ENCODE measurements at places on chromosomes 16 and 17. TPM values are rescaled to one million over a fixed set of nuclear protein-coding genes. Genes with fewer than 3 reads are reported as not detected.
A peak's percentile ranks its signal among the peaks of the same experiment; 100 is the strongest.

- DNase-seq: no peak
These were observed 41.5 kb downstream of the USP22 start for GRCh38 chr17:21001111-21001812.

- DNase-seq: no peak
These were observed 16.2 kb downstream of the DLG4 start for GRCh38 chr17:7203391-7203790.

KRTAP1-1 gene
- total RNA-seq: 2.4 TPM

CCDC92B gene
- total RNA-seq: not detected

SLC5A2 gene
- not detected for total RNA-seq

- no peak for DNase-seq
These were observed 369.0 kb upstream of the EEF2KMT start for GRCh38 chr16:5466551-5466950.

DNA sequence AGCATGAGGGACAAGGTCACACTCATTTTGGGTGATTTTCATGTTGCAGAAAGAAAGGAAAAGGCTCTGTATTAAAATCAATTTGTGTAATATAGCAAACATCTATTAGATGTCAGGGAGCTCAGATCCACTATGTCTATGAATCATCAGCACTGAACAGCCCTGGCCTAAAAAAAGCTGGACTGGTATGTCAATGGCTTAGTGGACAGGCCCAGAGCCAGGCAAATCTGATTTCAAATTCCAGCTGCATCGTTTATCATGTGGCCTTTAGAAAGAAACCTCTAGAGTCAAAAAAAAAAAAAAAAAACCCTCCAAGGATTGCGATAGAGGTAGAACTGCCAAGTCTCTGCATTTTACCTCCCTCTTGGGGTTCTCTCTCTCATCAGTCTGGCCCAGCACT is 5.4 kb downstream of the GAS7 start:
- DNase-seq: no peak

DNA sequence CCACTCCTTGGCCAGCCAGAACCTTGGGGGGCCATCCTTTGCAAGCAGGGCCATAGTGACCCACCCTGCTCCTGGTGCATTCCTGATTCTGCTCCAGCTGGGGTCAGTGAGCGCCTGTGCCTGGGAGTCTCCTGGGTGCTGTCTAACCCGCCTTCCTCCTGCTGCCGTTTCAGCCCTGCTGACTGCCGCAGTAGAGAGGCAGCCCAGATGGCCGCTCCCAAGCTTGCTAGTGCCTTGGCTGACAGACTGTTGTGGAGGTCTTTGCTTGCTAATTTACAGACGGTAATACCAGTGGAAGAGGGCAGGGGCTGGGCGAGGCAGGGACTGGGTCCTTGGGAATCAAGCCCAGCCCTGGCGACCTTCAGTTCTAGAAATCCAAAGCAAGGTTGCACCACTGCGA is 99.6 kb downstream of the SOCS1 start:
- peak; percentile 23 for DNase-seq

DNA sequence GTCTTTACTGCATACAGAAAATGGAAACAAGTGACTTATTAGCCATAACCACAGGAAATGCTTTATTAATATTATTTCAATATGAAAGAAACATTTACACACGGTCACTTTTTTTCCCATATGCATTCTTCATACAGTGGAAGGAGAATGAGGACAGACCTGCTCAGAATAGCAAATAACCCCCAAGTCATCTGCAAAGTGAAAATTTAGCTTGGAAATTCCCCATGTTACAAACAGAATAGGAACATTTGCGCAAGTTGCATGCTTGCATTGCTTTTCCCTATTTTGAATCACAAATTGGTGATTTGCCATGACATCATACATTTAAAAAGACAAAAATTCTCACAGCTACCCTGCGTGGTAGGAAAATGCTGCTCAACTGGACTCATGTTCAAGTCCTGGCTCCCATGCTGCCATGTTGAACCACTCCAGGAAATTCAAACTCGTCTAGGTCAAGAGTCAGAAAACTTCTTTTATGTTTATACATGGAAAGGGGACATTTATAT is 102.0 kb downstream of the GP2 start:
- no peak for DNase-seq

C17orf100 gene
- 0.72 TPM for total RNA-seq

ABCC11 gene
- total RNA-seq: under 0.01 TPM

Measured in osteoblast (primary cell).